ENCODE measurements at places on chromosomes 1 and 21.

GRCh38 chr1:179926850-179927205 lies 27.8 kb upstream of the CEP350 start:
- DNase-seq, result no peak

GRCh38 chr1:19557609-19558051 lies 72.3 kb upstream of the CAPZB start:
- DNase-seq, result no peak

GRCh38 chr1:231705806-231706760 lies 79.5 kb downstream of the DISC1 start:
- DNase-seq, result no peak

GRCh38 chr1:93938461-93939145 lies 29.4 kb upstream of the GCLM start:
- no peak for DNase-seq

DNA sequence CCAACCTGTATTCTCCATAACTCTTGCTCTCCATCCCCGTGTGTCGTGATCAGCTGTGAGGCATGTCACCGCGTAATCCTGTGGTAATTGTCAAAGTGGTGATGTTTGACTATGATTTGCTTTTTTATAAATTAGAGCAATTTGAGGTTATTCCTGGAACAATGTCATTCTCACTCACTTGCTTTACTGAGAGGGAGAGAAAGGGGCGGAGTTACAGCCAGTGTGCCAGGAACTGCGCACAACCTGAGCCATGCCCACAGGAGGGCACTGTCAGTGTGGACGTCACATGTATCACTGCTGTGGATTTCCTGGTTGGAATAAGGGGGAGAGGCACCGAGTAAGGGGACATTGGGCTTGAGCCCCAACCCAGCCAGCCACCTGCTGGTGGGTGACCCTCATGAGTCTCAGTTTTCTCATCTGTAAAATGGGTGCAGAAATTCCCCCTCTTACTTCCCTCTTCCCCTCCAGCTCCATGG lies 6.9 kb downstream of the ADGRB2 start:
- no peak for DNase-seq

DNA sequence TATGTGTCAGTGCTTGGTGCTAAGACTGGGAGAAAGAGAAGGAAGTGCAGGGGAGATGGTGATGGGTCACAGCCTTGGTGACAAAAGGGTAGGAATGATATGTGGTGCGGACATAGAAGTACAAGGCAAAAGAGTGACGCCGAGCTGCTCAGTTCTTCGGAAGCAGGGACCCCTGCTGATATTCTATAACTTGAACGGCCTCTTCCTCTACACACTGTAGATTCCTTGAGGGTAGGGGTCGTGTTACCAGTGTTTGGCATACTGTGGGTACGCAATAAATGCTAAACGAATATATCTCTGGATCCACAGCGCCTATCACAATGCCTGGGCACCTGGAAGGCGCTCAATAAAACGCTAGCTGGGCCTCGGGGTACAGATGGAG lies 488 bp downstream of the DBT start:
- no peak for DNase-seq

DNA sequence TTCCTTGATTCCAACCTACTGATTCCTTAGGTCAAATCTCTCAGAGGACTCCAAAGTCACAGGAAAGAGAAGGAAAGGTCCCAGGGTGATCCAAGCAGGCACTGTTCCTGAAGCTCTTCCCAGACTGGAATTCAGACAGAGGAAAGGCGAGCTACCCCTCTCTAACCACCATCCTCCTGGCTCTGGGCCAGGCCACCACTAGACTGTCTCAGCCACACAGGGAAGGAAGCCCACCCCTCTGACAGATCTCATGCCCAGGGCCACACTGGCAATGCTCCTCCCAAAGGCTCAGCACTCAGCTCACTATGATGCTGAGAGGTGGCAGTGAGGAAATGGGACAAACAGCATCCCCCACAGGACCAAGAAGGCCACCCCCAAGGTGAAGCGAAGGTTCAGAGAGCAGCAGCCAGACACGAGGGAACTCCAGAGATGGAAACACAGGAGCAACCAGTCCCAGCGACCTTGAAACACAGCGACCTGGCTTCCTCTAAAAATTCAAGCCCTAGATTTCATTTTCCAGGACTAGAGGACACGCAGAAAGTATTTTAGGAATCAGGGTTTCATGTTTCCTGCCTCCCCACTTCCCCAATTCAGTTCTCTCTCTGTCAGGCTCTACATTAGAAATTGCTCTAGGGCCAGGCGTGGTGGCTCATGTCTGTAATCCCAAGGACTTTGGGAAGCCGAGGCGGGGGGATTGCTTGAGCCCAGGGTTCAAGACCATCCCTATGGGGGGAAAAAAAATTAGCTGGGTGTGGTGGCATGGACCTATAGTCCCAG lies 18.8 kb downstream of the PIK3C2B start:
- DNase-seq, result no peak

DNA sequence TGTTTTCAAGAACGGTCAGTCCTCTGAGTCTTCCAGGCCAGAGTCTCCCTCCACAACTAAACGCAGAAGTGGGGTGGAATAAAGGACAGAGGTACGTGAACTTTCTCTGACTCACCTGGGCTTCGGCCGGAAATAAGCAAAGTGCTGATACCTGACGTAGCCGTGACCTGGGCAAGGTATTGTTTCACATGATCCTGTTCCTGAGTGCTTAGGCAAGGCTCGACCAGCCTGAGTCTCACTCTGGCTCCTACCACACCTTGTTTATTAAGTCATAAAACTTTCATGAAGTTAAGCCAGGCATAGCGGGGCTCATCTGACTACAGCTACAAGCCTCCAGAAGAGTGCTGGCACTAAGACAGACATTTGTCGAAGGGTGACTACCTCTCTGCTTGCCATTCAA lies 327.5 kb downstream of the SETD4 start:
- DNase-seq, result no peak

GRCh38 chr21:25862596-25862995 lies 127.8 kb downstream of the GABPA start:
- no peak for DNase-seq

GRCh38 chr1:213320191-213320870 lies 269.3 kb downstream of the RPS6KC1 start:
- DNase-seq, result no peak

DNA sequence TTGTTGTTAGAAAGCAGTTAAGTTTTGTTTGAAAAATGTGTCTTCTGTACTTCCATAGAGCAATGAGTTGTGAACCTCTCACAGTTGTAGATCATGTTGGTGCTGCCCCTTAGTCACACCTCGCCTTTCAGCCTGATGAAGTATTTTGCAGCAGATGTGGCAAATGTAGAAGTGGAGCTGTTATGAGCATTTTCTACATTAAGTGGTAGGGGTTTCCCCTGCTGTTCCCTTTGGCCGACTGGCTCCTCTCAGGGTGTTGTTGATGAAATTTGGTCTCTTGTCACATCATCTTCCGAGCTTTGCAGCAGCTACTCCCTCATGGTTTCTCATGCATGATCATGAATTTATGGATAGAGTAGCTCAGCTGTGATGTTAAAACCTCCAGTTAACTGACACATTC lies 33.6 kb upstream of the DENND1B start:
- DNase-seq, result no peak

GRCh38 chr1:207318072-207318619 lies 3.3 kb upstream of the CD55 start:
- no peak for DNase-seq

DNA sequence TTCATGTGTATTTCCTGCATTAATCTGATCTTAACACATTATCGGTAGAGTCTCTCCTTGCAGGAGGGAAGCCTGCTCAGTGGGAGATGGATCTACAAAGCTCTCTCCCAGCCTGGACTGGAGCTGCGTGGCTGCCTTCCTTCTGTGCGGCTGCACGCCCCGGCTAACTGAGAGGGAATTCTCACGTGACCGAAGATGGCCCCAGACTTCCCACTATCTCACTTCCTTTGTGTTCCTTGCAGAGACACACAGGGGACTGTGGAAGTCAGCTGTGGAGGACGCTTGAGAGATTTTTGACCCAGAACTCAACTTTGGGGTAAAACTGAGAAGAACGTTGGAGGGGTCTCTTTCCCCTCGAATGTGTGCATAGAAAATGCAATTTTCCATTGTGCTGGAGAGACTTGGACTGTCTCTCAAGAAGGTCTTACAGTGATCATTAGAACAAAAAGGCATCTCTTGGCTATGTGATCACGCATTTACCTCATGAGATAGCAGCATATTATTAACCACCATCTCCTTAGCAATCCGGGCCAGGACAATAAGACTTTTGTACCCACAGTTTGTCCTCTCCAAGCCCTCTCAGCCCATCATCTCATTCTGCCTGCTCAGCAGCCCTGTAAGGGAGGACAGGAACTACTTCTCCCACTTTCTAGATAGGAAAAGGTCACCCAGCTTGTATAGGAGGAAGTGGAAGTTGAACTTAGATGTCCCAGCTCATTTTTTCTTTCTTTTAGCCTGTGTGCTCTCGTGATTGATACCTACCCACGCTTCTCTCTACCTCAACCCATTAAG lies 49.3 kb upstream of the TARBP1 start:
- DNase-seq, result no peak

GRCh38 chr1:53326088-53326597 lies 1.7 kb downstream of the LRP8 start:
- peak; percentile 90 for DNase-seq

- DNase-seq, result no peak
Observed at GRCh38 chr1:162185314-162186025, 116.0 kb downstream of the NOS1AP start.

DNA sequence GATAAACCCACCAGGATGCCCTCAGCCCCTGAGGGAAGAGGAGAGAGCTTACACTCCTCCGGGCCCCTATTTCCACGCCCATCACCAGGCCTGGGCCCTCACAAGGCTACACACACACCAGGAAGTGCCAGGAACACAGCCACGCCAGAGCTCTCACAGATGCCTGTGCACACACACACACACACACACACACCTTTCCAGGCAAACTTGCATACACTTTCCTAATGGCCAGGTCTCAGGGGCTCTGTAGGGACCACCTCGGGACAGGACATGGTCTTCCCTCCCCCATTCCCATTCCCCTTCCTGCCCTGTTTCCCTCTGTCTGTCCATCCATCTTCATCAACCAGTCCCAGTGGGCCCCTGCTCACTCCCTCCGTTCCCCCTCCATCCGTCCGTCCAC lies 9.7 kb upstream of the EPHA2 start:
- DNase-seq, result no peak

DNA sequence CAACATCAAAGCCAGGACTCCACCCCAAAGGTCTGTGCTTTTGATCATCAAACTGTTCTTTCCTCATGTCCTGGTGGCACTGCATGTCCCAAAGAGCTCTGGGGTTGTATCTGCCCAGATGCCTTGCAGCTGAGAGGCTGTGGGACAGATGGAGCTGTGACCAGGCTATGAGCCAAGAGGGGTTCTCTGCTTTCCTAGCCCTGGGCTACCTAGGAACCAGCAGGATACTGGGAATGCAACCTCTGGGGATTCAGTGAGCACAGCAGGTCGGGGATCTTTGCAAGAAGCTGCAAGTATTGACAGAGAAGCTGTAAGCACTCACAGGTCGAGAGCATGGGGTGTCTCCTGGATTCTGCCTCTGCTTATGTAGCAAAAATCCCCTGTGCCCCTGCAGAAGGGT lies 186.6 kb downstream of the GRIK3 start:
- DNase-seq, result no peak

GRCh38 chr1:39509360-39510009 lies 18.0 kb downstream of the BMP8A start:
- DNase-seq, result no peak

DNA sequence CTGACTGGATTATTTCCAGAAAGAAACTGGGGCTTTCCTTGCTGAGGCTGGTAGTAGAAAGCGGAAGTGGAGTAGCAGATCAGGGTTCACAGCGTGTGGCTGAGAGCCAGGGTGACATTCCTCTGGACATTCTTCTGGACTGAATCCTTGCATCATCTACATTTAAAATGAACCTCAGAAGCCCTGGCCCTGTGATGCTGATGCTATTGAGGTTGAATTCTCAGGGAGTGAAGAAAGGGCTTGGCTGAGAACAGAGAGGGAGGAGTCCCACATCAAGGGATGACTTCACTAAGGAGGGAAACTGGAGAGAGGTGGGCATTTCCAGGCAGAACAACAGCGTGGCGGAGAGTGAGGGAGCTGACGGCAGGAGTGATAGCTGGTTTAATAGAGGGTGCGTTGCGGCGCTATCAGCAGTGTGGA lies 102.3 kb upstream of the LMO4 start:
- DNase-seq, result no peak

DNA sequence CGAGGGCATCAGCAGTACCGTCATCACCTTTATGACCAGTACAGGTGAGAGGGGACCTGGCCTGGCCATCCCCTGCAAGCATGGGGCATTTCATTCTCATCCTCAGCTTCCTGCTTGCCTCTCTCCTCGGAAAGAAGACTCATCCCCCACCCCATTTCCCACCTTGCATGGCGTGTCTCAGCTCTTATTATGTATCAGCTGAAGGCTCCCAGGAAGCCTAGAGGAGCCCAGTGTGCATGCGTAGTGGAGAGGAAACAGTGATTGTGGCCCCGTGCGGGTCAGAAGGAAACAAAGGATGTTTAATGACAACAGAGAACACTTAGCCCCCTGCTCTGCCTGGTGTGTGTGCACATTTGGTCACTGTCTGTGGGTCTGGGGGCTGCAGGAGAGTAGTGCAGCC lies 40.3 kb upstream of the CNTN2 start:
- DNase-seq, result no peak

- no peak for DNase-seq
Observed at GRCh38 chr1:210367566-210367965, 38.9 kb downstream of the HHAT start.

DNA sequence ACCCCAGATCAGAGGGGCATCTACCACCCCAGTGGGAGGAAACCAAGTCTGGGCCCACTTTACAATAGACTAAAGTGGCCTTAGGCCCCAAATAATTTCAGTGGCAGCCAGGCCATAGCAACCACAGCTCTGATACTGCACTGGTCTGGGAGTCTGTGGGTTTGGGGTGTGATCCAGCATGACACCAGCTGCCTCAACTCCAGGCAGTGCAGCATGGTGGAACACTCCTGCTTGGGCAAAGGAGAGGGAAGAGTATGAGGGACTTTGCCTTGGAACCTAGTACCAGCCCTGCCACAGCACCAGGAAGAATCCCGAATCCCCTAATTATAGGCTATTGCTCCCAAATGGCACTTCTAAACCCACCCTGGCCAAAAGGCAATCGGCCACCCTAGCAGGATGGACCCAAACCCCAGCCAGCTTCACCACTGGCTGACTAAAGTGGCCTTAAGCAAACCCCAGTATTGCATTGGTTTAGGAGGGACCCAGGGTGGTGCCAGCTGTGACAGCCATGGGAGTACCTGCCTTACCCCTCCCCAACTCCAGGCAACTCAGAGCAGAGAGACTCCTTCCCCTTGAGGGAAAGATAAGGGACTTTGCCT lies 47.1 kb downstream of the PACC1 start:
- no peak for DNase-seq

DNA sequence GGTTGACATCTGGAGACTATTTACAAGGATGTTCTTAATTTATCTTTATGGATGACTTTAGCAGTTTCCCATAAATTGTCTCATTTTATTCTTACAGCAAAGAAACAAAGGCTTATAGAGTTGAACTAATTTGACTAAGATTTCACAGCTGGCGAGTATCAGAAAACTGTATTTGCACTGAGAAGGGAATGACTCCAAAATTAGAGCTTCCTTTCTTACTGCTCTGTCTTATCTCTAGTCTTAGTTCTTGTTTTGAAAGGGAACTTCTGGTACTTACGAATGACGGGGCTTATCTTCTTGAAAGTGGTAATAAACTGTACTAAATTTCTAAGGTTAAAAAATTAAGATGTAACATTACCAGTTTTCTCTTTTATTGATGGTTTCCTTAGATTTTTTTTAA lies 13.6 kb downstream of the CNST start:
- no peak for DNase-seq

GRCh38 chr21:29242201-29242600 lies 56.5 kb upstream of the BACH1 start:
- DNase-seq, result no peak

Measured in stimulated activated CD4-positive, alpha-beta T cell treated with anti-CD3 and anti-CD28 coated beads, Interleukin-12 subunit alpha, Interleukin-12 subunit beta, amount 100 ng/mL, for 24 hours (primary cell).